Suppressor macrophage (primary cell): ENCODE measurements at places on chromosomes 1 and 21.

DNA sequence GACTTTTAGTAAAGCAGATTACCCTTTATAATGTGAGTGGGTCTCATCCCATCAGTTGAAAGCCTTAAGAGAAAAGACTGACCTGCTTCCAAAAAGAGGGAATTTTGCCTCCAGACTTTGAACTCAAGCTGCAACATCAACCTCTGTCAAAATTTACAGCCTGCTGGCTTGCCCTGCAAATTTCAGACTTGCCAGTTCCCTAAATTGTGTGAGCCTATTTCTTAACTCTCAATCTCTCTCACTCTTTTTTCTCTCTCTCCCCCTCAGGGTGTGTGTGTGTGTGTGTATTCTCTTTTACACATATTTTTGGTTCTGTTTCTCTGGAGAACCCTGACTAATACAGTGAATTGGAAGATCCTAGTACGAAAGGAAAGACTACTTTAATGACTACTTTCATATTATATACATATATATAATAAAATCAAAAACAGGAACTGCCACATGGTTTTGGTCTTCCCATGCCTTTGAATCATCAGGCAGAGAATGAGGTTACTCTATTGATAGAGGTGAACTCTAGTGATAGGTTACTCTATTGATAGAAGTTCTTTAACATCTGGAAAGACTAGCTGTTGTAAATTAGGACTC lies 6.4 kb downstream of the OR2C3 start:
- DNase-seq: peak; percentile 57

- no peak for DNase-seq
Measured at GRCh38 chr1:107244709-107245500, 104.1 kb downstream of the NTNG1 start.

- no peak for DNase-seq
Measured at GRCh38 chr1:51114137-51114536, 12.1 kb downstream of the C1orf185 start.

DNA sequence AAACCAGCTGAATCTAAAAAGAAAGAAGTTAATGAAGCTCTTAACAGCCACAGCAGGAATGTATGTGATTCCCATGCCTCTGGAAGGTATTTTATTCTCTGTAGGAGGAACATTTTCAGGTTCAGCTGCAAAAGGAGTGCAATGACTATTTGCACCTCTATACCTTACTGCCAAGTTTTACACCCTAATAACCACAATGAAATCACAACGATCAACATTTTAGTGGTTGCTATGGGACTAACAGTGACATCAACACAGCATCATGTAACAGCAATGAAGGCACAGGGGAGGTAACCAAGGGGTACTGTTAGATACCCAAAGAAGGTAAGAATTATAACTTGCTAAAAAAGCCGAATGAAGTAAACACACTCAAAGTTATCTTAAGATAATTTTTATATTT lies 116.3 kb upstream of the HP1BP3 start:
- DNase-seq: no peak

GRCh38 chr1:109529881-109530456 lies 9.7 kb upstream of the GPR61 start:
- DNase-seq: no peak

GRCh38 chr1:112312315-112312714 lies 83.7 kb upstream of the CTTNBP2NL start:
- no peak for DNase-seq

DNA sequence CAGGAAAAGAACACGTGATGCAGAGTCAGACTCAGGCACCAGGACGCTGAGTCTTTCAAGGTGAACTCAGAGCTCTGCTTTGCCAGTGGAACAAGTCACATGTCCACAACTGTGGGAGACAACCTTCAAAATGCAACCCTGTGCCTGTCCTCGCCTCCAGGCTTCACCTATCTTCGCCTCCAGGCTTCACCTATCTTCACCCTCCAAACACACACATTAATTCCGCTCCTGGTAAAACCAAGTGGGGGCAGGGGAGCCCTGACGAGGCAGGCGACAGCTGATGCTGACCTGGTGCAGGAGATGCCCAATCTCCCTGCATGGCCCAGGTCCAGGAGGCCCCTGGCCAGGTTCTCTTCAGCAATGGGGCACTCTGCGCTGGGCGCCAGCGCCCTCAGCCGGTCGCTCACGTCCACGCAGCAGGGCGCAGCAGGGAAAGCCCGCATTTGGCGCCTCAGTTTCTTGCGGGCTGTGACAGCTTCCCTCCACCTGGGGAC lies 28.0 kb upstream of the LSS start:
- DNase-seq: no peak

DNA sequence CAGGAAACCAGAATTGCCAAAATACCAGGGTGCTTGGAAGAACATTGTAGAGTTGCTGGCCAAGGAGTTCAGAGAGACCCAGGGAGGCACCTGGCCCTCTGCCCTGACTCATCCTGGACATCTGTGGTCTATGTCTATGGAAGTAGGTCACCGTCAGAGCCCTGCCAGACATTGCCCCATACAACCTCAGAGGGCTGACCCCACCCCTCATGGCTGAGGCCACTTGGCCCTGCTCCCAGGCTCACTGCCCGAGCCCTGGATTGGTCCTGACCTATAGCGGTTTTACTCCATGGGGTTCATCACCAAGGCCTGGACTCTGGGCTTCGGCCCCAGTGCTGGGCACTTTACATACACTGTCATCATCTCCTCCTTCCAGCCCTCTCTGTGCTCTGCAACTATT lies 233.1 kb downstream of the PTPRU start:
- DNase-seq: no peak
